ENCODE measurements at places on chromosomes 13 and 19.

GRCh38 chr13:111031531-111031961 is 83.6 kb upstream of the ARHGEF7 start:
- DNase-seq = no peak

- no peak for DNase-seq
These were observed 33.8 kb upstream of the SACS start for GRCh38 chr13:23467048-23467931.

DNA sequence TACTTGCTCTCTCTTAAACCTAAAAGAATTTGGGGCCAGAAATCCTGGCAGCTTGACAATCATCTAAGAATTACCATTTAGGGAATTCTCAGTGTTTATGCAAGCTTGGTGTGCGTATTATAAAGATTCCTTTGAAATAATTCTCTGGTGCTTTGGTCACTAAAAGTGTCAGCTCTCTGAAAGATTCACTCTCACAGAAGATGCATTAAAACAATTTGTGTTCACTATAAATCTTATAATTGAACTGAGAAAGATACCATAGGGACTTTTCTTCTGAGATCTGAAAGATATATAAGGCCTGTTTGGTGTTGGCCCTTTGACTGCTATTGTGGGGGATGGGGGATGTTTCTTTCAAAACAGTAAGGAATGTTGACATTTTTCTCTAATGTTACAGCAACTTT is 27.3 kb downstream of the EPSTI1 start:
- DNase-seq = no peak

DNA sequence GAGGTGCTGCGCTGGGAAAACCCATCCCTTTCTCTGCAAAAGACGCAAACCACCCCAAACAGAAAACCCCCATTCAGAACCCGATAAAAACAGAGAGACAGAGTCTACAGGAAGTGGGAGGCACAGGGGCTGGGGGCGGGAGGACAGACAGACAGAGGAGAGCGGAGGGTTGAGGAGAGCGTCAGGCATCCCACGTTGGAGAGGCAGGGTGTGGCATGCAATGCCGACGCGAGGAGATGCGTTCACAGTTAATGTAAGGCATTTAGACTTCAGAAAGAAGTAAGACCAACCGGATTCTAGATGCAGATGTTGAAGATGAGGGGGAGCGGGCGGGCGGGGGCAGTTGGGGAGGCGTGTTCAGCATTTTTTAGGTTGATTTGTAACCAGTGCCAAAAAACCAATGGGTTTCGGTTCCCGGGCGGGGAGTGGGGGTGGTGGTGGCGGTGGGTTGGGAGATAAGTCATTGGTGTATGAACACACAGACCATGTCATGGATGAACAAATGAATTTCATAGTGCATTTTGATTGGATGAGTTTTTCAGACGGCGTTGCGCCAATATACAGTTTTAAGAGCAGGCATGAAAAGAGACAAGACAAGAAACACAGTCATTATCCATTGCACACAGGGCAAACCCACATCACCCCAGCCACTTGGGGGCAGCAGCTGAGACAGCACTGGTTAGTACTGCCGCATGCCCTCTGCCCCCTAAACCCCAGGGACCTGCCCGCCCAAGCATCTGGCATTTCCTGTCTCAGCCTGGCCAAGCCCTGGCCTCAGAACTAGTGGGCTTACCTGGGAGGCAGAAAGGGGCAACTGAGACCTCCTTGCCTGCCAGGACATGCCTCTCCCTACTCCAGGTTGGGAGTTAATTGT is 91.3 kb downstream of the IER2 start:
- no peak for DNase-seq

DNA sequence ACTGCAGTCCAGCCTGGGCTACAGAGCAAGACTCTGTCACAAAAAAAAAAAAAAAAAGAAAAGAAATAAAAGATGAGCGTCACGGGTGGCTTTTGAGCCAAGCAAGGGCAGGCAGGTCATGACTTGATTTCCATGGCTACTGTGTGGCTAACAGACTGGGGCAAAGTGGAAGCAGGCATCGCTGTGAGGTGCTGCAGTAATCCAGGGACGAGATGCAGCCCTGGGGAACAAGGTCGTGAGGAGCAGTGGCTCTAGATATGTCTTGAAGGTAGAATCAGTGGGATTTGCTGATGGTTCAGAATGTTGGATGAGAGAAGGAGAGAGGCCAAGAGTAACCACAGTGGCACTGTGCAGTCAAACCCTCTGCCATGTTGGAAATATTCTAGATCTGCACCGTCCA is 14.2 kb downstream of the HAS1 start:
- DNase-seq = no peak

GRCh38 chr13:26184791-26185250 is 37.3 kb downstream of the RNF6 start:
- DNase-seq = peak; percentile 84

DNA sequence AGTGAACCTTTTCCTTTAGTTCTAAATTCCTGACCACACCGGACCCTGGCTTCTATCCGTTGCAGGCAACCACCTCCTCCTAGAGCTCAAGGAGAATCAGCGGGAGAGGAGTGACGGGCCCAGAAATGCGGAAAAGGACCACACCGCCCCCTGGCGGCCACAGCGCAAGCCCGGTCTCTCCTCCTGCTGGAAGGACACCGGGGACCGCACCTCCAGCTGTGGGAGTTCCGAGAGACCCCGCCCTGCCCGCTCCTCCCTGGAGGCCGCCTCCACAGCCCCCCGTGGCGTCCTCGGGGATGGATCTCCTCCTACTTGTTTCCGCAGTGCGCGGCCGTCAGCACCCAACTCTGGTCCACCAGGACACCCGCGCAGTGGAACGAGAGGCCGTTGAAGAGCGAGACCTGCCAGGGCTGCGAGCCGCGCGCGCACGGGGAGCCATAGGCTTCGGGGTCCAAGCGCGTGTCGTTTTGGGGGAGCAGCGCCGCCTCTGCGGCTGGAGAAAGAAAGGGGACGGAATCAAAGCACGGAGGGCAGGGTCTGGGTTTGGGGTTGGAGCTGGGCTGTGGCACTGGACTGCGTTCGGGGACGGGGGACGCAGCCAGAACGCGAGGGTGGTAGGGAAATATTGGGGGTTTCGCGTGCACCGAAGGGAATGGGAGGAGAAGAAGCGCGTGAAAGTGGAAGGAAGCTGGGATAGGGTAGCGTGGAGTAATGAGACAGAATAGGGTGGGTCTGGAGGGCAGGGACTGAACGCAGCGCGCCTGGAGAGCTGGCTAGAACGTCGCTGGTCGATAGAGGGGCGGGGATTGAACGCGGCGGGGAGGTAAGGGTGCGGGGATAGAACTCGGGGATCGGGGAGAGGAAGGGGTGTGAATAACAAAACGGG is 2.5 kb downstream of the KLK10 start:
- no peak for DNase-seq

GRCh38 chr13:77150651-77151050 is 123.7 kb upstream of the FBXL3 start:
- no peak for DNase-seq

GRCh38 chr13:111021270-111021669 is 93.8 kb upstream of the ARHGEF7 start:
- no peak for DNase-seq

- no peak for DNase-seq
These were observed 153.4 kb upstream of the TSHZ3 start for GRCh38 chr19:31502536-31503170.

DNA sequence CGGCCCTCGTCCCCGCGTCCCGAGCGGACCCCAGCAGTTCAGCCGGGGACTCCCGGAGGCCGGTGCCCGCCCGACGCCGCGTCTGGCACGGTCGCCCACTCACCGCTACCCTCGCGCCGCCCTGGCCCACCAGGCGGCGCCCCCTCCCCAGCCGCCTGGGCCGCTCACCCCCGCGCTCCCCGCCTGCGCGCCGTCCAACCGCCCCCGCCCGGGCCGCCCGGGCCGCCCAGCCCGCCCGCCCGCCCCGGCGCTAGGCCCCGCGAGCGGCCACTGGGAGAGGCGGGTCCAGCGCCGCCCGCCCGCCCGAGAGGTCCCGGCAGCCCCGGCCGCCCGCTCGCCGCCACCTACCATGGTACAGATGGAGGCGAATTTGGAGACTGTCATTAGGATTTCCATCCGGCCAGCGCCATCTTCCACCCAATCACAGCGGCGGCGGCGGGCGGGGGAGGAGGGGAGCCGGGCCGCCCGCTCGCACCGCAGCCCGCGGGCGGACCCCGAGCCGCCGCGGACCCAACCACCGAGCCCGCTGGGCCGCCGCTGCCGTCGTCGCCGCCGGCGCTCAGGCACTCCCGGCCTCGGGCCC is at the start of gene USP12:
Gene USP12 (minus strand): TSS at position 568 of the 583 bp plus-strand sequence. CDS start 172 bp downstream, at position 396.
- DNase-seq = peak; percentile 61

GRCh38 chr19:36010402-36010801 is 1.8 kb upstream of the SYNE4 start:
- no peak for DNase-seq

GRCh38 chr19:14328406-14328805 is 52.8 kb upstream of the ADGRE5 start:
- DNase-seq = no peak

GRCh38 chr13:72653506-72653905 is 73.9 kb downstream of the MZT1 start:
- peak; percentile 5 for DNase-seq

DNA sequence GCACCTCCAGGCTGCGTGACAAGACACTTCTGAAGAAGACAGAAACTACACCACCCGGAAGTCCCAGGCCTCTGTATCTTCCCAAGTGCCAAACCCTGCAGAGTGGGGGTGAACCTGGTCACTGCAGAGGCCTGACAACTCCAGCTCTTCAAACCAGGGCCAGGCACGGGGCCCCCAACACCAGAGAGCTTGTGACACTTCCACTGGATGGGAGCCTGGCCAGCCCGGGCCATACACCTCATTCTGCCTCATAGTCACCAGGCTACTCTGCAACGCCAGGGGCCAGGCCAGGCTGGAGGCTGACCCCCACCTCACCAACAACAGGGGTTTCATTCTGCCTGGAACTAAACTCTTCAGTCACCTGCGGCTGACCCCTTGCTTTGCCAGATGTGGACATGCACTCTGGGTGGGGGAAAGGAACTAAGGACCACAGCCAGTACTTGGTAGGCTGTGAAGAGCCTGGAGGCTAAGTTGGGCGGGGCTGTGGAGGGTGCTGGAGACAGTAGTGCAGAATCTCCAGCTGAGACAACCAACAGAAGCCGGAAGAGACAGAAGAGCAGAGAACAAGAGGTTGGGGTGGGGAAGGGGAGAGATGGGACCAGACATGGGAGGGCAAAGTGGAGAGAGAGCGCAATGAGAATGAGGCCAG is 23.0 kb downstream of the TUBA3C start:
- no peak for DNase-seq

GRCh38 chr13:106490569-106491321 is 44.7 kb downstream of the EFNB2 start:
- DNase-seq = no peak

DNA sequence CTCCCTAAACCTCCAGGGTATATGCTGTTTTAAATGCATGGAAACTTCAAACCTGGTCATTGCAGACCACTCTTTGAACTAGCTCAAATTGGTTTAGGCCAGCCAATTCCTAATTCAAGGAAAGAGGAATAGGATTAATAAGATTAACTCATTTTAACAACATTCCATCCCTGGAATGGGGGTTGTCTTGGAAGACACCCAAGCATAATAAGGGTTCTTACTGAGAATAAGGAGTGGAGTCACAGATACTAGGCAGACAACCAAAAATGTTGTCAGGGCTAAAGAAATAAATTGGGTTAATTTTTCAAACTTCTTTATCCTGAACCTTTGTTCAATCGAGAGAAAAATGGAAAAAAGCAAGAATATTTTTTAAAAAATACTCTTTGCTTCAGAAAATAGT is 186.2 kb downstream of the PCDH9 start:
- DNase-seq = no peak

GRCh38 chr19:16001481-16002312 is 52.9 kb downstream of the OR10H4 start:
- peak; percentile 65 for DNase-seq

All from small intestine (tissue), 16 donors.